Activated T-helper 17 cell treated with anti-CD3 and anti-CD28 coated beads, Interleukin-2, amount 50 U/mL, for 72 hours (primary cell): ENCODE measurements at places on chromosomes 3 and 15.

- no peak for ATAC-seq
- H3K27ac ChIP-seq, result no peak overlapping the region
- H3K4me3 ChIP-seq, result no peak overlapping the region
- H3K27me3 ChIP-seq, result peaks cover 24% of the 10 kb centered on the region
- H3K36me3 ChIP-seq, result no peaks in the 10 kb centered on the region
- no peaks in the 10 kb centered on the region for H3K4me1 ChIP-seq
Observed at GRCh38 chr15:39493424-39494067, 87.3 kb upstream of the THBS1 start.

DNA sequence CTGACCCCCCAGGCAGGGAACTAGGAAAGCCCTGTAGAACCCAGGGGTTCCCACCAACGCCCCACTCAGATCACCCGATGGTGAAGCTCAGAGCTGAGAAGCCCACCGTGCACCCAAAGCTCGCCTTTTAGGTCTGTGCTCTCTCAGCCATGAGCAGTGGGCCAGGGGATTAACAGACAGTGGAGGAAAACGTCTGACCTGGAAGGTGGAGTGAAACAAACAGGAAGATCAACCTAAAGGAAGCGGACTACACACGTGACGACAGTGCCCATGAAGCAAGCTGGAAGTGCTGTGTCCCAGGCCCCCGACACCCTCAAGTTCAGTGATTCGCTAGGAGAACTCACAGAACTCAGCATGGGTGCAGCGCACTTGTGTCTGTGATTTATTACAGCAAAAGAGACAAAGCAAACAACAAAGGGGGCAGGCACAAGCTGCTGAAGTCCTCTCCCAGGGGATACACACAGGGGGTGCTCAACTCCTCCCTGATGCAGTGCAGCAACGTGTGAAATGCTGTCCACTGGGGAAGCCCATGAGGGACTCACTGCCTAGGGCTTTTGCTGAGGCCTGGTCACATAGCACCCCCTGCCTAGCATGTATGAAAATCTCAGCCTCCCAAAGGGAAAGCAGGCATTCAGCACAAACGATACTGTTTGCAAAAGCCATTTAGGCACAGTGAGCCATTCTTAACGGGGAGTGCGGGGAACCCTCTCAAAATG lies 43.5 kb downstream of the CFAP92 start:
- no peaks in the 10 kb centered on the region for H3K27me3 ChIP-seq
- peak; percentile 70 for ATAC-seq
- no peak overlapping the region for H3K4me3 ChIP-seq
- no peaks in the 10 kb centered on the region for H3K36me3 ChIP-seq

- H3K27me3 ChIP-seq, result peaks cover 11% of the 10 kb centered on the region
- no peak overlapping the region for H3K27ac ChIP-seq
- H3K4me1 ChIP-seq, result peaks cover 22% of the 10 kb centered on the region
- peak; percentile 6 for ATAC-seq
Observed at GRCh38 chr15:41494190-41494921, 682 bp downstream of the ITPKA start.

GRCh38 chr15:82781349-82781748 lies 24.5 kb downstream of the FSD2 start:
- H3K36me3 ChIP-seq, result no peaks in the 10 kb centered on the region
- H3K27me3 ChIP-seq, result no peaks in the 10 kb centered on the region
- no peaks in the 10 kb centered on the region for H3K4me1 ChIP-seq
- H3K4me3 ChIP-seq, result no peak overlapping the region

GRCh38 chr3:58197588-58197987 lies 13.2 kb downstream of the DNASE1L3 start:
- H3K36me3 ChIP-seq, result no peaks in the 10 kb centered on the region
- no peak for ATAC-seq
- no peaks in the 10 kb centered on the region for H3K4me1 ChIP-seq
- no peak overlapping the region for H3K4me3 ChIP-seq
- H3K27me3 ChIP-seq, result peaks cover 15% of the 10 kb centered on the region

DNA sequence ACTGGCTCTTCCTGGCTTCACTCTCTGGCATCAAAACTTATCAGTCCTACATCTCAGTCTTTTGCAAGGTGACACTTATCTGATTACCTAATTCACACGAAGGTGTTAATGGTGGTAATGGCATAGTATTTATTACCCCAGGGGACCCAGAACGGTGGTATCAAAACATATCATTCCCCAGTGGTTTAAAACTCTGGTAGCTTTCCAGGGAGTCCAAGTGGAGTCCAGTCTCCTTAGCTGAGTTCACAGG lies 41.3 kb downstream of the SMAD3 start:
- peaks cover 46% of the 10 kb centered on the region for H3K36me3 ChIP-seq
- no peaks in the 10 kb centered on the region for H3K27me3 ChIP-seq
- ATAC-seq, result no peak
- no peak overlapping the region for H3K27ac ChIP-seq

- H3K27me3 ChIP-seq, result no peaks in the 10 kb centered on the region
- ATAC-seq, result peak; percentile 46
- H3K4me3 ChIP-seq, result peak overlapping the region; percentile 79
- H3K36me3 ChIP-seq, result peaks cover 97% of the 10 kb centered on the region
- peaks cover 56% of the 10 kb centered on the region for H3K4me1 ChIP-seq
Observed at GRCh38 chr3:33062866-33063265, 34.1 kb downstream of the GLB1 start.
